ENCODE measurements at places on chromosomes 16 and 17.

DNA sequence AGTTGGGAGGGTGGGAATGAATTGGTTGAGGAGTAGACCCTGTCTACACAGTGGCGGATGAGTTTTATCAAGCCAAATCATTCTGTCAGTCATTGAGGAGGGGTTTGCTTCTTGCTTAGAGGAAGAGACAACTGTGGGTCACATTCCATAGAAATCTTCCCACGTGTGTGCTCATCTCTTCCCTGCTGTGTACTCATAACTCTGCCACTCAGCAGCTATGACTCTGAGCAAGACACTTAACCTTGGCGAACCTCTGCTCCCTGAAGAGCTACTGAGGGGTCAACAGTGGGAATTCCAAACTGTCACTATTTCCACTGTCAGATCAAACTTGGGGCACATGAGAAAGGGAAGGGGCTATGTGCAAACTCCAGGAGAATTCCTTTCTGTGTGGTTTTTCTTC, 72.6 kb upstream of the COX10 start:
- DNase-seq = no peak

GRCh38 chr17:31869797-31870568, 10.9 kb upstream of the COPRS start:
- no peak for DNase-seq

GRCh38 chr17:7440834-7441195, 1.5 kb downstream of the FGF11 start:
- DNase-seq = no peak

- DNase-seq = no peak
These were observed 379.7 kb upstream of the EEF2KMT start for GRCh38 chr16:5477251-5477650.

- DNase-seq = no peak
These were observed 77.5 kb downstream of the KANSL1 start for GRCh38 chr17:46115699-46116098.

DNA sequence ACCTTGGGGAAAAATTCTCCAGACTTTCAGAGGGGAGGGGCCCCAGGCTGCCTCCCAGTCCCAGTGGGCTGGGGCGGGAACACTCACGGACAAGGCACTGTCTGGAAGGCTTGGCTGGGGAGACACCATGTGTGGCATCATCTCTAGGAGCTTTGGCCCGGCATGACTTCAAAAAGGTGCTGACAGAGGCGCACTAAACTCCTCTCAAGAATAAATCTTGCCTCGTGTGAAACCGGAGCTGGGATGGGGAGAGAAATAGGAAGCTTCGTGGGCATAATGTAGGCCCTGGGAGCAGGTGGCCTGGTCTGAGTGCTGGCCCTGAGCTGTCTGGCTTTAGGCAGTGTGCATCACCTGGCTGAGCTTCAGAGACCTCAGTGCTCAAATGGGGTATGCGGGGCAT, 5.7 kb downstream of the WSCD1 start:
- DNase-seq = no peak

DNA sequence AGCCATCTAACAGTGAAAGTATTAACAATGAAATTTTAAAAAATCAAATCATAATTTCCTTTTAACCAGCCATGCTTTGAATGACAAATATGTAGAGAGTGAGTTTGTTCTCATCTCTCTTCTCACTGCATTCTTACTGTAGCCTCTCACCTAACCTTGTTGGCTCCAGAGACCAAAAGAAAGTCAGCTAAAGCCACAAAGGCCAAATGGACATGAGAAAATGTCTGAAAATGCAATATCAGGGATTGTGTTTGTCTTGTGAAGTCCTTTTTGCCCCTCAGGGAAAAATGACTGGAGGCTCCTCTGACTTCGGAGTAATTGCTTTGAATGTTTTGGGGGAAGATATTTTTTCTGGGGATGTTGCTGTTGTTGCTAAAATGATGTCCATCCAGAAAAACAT, 166.3 kb downstream of the SLC39A11 start:
- DNase-seq = no peak

GRCh38 chr16:53509906-53510703, 7.1 kb upstream of the AKTIP start:
- peak; percentile 80 for DNase-seq

GRCh38 chr17:6104956-6105648, 34.9 kb downstream of the WSCD1 start:
- DNase-seq = no peak

DNA sequence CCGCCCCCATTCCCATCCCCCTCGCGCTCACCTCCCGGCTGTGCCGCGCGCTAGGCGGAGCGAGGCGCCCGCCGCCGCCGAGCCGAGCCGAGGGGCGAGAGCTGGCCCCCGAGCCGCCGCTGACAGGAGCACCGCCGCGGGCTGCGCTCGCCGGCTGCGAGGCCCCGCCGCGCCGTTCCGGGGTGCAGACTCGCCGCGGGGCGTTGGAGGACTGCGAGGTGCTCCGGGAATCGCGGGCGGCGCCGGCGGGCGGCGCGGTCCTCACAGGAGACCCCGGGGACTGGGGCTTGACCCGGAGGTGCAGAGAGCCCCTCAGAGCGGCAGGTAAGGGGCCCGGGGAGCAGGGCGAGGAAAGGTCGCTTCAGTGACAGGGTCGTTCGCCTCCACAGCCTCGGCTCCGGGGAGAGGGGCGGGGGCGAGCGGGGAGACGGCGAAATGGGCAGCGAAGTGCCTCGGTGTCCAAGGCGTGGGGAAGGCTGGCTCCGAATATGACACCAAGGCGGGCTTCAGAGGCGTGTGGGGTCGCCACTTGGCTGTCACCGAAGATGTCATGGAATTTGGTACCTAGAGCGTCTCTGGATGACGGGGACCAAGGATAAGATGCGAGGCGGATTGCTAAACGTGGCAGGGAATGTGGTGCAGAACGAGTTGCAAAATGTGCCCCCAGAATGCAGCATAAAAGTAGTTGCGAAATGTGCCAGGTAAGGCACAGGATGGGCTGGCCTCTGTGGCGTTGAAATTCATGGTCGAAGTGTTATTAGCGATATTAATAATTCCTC, 580 bp downstream of the TANC2 start:
- peak; percentile 45 for DNase-seq

DNA sequence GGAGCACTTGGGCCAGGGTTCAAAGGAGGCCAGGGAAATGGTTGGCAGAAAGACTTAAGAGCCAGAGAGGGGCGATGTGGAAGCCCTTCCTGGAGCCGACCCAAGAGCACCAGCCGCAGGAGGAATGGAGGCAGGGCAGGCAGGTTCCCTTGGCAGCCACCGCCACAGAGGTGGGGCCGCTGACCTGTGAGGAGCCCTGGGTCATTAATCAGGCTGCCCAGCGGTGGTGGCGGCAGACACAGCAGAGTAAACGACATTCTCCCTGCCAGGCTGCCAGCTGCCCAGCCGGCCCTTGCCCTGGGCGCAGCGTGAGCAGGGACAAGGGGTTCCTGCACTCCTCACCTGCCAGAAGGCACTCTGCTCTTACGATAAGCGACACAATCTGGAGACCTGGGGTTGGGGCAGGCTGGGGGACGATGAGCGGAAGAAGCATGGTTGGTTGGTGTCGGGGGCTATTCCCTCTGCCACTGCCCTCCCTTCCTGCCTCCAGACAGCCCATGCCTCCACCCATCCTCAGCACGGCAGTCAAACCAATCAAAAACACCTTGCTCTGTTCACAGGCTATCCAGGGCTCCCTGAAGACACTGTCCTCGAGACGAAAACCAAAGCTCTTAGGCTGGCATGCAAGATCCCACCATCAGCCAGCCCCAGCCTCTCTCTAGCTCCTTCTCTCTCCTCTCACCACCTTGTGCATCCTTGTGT, 40.9 kb downstream of the PLXDC1 start:
- DNase-seq = peak; percentile 72

GRCh38 chr16:81371106-81371505, 56.3 kb downstream of the GAN start:
- DNase-seq = no peak

- DNase-seq = no peak
These were observed 622.6 kb downstream of the KCNJ2 start for GRCh38 chr17:70791748-70792443.

DNA sequence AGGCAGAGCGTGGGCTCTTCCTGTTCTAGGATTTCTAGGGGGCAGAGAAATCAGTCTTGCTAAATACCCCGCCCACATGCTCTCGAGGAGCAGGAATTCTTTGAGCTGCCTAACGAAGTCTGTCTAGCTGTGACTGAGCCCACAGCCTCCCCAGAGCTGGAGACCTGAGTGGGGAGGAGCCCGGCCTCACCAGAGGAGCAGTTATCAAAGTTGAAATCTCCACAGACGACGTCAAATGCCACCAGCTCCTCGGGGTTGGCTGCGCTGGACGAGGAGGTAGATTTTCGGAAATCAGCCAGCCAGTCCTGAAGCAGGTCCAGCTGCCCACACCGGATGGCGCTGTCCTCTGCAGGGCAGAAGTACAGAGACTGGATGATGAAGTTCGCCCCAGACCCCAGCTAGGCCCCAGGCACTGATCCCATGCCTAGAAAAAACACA, 53.8 kb downstream of the PRMT7 start:
- DNase-seq = peak; percentile 65

DNA sequence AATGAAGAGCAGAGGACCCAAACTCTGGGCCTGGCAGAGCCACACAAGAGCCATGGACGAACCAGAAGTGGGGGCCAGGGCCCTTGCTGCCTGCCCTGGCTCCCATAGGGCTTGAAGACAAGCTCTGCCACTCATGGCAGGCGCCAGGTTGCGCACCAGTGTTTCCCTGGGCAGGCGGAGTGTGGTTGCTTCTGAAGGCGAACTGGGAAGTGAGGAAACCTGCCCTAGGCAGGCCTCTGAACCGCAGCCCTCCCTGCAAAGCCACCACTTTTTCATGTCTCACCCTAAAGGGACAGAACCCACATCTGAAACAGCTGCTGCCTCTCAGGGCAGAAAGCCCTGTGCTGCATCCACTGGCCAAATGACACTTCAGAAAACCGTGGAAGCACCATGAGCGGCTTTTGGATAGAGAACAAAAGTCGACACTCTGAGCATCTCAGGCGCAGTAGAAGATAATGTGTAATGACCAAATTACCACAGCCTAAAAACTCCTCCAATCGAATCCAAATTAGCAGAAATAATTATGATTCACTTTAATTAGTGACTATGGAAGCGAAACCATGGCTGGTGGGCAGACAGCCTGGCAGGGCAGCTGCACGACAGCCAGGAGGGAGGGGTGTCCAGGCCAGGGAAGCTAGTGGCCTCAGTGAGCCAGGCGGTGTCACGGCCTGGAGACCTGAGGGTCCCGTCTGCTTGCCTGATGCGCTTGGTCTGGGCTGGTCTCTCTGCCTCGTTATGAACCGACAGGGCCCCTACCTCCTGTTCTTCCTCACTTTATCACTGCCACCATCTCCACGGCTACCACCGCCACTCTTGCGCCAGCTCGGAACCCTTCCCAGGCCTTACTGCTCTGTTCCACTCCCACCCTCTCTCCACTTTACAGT, 59.1 kb downstream of the PRMT7 start:
- DNase-seq = no peak

All from iPS-NIHi11 (cell line).